ENCODE measurements at places on chromosomes 6 and 20.

DNA sequence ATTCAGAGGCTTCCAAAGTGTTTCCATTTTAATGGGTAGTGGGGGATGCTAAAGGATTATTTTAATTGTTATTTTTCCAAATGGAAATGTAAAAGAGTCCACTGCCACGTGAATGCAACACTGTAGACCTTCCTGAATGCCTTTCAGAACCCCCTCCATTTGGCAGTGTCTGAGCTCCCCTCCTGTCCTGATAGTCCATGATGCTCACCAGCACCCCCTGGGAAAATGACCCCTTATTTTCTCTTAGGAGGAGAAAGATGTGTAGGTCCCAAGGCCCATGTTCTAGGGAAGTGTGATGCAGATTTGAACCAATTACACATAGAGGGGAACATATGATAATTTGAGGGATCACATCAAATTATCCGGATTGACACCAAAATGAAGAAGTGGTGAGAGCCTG is 46.8 kb upstream of the SH3BGRL2 start:
- DNase-seq = no peak

DNA sequence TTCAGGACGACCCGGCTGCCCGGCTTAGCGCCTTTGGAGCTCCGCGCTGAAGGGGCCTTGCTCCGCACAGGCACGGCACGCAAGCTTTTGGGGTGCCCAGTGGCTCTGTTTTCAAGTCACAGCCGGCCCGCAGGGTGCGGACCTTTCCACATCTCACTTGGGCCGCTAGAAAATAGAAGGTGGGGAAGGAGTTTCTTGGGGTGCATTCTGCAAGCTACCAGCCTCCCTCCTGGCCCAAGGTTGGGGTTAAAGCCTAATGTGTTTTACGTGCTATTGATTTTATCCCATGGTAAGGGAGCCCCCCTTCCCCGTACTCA is 561 bp downstream of the KAT14 start:
- peak; percentile 11 for DNase-seq

DNA sequence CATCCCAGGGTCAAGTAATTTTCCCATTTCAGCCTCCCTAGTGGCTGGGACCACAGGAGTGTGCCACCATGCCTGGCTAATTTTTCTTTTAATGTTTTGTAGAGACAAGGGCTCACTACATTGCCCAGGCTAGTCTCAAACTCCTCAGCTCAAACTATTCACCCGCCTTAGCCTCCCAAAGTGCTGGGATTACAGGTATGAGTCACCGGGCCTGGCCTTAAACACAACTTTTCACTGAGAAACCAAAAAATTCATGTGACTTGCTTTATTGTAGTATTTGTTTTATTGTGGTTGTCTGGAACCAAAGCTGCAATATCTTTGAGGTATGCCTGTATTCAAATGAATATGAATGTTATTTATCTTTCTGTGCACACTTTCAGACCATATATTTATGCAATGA is 72.2 kb downstream of the RWDD2A start:
- DNase-seq = no peak

GRCh38 chr6:160254467-160255312 is 3.9 kb downstream of the SLC22A2 start:
- no peak for DNase-seq

DNA sequence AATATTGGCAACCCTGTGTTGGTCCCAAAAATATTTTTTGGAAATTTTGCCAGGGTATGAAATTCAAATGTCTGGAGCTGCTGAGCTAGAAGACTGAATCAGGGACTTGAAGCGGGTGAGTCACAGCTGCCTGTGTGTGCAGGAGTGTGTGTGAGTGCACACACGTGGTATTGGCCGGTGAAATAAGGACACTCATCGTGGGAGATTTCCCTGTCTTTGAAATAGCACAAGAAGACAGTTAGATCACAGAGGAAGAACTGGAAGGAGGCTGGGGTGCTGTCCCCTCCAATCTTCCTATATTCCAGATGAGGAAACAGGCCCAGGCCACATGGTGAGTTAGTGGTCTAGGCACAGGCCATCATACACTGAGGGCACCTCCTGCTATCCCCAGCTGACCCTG is 123.8 kb upstream of the MLN start:
- DNase-seq = no peak

DNA sequence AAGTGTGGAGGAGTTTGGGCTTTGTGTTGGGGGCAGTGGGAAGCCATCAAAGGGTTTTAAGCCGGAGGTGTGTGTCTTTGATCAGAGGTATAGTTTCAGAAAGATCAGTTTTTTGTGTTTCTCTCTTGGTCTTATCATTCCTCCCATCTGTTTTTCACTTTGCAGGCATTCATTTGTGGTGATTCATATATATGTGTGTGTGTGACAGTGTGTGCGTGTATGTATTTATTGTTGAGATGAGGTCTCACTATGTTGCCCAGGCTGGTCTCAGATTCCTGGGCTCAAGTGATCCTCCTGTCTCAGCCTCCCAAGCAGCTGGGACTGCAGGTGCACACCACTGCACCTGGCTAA is 11.1 kb upstream of the SERINC3 start:
- no peak for DNase-seq

- no peak for DNase-seq
These were observed 11.2 kb upstream of the GMNN start for GRCh38 chr6:24763578-24763977.

DNA sequence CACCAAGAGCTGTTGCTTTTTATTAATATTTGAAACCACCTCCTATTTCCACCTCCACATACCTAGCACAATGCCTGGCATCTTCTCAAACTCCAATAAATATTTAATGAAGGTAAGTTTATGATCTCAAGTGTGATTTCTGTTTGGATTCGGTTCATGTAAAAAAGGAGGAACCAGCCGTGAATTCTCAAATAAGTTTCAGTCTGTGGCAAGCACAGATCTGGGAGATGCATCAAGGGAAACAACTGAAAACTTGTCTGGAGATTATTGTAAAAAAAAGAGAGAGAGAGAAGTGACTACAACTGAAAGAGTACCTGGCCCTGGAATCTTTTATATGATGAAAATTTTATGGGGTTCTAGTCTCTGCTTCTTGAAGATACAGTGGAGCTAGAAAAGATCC is 52.8 kb upstream of the PNRC1 start:
- no peak for DNase-seq

DNA sequence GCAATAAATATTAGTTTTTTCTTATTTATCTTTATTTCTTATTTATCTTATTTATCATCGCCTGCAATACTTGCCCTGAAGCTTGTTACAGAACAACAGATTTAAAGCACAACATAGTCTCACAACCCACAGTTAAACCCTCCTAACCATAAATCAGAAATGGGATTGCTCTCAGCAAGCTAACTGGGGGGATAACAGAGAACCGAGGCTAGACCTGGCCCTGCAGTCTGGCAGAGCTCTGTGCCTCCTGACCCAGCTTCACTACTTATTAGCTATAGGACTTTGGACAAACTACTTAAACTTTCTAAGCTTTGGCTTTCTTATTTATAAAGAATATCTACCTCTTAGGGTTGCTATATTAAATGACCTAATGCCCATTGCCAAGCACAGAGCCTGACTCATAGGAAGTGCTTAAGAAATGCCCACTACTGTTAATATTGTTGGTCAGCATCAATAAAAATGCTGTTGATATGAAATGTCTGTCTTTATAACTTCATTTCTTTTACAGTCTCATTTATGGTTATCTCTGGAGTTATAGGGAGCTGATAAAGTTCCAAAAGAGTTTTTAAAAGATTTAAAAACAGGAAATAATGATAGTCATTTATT is 87.9 kb upstream of the BEND6 start:
- no peak for DNase-seq

- DNase-seq = no peak
These were observed 26.5 kb upstream of the ZFAND3 start for GRCh38 chr6:37793067-37793466.

GRCh38 chr20:32780278-32780677 is 18.1 kb downstream of the DNMT3B start:
- DNase-seq = no peak

GRCh38 chr6:133340557-133340956 is 99.4 kb downstream of the EYA4 start:
- DNase-seq = no peak

- no peak for DNase-seq
These were observed 374 bp upstream of the SERINC1 start for GRCh38 chr6:122472022-122472340.

DNA sequence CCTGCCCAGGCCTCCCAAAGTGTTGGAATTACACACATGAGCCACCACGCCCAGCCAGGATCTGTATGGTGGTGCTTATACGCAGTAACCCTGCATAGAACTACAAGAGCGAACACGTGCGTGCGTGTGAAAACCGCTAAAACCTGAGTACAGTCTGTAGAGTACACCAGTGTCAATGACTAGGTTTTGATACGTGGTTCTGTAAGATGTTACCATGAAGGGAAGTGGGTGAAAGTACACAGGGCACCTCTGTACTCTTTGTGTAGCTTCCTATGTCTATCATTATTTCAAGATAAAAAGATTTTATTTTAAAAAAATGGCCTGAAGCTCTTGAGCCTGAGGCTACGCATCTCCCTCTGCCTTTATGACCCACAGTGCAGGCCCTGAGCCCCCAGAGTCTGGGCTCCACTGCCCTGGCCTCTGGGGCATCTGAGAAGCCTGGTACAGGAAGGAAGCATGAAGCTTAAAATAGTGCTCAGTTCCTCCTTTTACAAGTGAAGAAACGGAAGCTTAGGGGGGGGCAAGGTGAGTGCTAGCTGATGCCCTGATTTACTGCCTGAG is 21.6 kb downstream of the LY86 start:
- DNase-seq = no peak

- no peak for DNase-seq
These were observed 3.9 kb upstream of the SDCBP2 start for GRCh38 chr20:1332749-1333300.

GRCh38 chr6:355373-356208 is 36.0 kb upstream of the IRF4 start:
- no peak for DNase-seq

- no peak for DNase-seq
These were observed 1.9 kb downstream of the TMEM30A start for GRCh38 chr6:75282706-75283105.

DNA sequence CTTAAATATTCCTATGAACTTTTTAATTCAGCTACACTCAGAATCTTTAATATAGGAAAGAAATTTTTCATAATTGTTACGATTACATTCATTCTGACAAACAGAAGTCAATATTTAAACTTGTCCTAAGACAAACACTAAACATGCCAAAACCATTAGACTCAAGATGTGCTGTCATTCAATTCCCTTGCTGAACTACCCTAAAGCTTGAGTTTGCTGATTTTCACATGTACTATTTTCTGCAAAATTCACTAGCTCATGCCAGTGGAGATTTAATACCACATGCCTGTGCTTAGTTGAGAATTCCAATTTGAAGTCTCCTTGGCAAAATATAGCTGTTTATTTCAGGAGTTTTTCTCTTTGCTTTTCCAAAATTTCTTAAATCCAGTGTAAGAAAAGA is 448.0 kb downstream of the COL12A1 start:
- no peak for DNase-seq

DNA sequence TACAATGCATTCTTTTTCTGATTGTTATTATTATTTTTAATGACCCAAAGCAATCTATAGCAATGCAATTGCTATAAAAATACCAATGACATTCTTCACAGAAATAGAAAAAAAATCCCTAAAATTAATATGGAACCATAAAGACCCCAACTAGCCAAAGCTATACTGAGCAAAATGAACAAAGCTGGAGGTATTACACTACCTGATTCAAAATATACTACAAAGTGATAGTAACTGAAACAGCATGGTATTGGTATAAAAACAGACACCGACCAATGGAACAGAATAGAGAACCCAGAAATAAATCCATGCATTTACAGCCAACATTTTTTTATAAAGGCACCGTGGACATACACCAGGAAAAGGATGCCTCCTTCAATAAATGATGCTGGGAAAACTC is 60.5 kb upstream of the EEF1A1 start:
- DNase-seq = no peak

GRCh38 chr6:78117966-78118365 is 465.1 kb downstream of the MEI4 start:
- no peak for DNase-seq

- no peak for DNase-seq
These were observed 23.6 kb upstream of the ZNF831 start for GRCh38 chr20:59139998-59140397.

GRCh38 chr20:58094698-58095097 is 133.8 kb downstream of the ANKRD60 start:
- DNase-seq = no peak

GRCh38 chr6:95143408-95144180 is 433.7 kb upstream of the MANEA start:
- DNase-seq = no peak

DNA sequence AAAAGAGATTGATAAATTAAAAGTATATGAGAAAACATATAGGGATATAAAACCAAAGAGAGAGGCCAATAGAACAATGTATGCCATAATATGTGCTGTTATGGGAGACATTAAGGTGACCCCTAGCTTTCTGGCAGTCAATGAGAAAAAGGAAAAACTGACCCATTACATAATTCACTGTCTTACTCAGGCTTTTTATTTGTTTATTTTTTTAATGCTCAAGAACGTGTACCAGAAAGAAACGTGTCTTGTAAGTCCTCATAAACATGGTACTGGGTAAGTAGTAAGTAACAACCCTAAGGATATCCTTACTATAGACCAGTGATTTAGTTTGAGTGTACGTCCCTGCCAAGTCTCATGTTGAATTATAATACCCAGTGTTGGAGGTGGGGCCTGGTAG is 160.8 kb upstream of the PHACTR1 start:
- no peak for DNase-seq

- no peak for DNase-seq
These were observed 204.1 kb downstream of the PTPRT start for GRCh38 chr20:42985628-42986027.

GRCh38 chr20:50982363-50982762 is 23.7 kb downstream of the MOCS3 start:
- no peak for DNase-seq

- no peak for DNase-seq
These were observed 30.1 kb downstream of the ARFGEF2 start for GRCh38 chr20:48951646-48952045.

GRCh38 chr6:39488255-39488879 is 165.9 kb upstream of the KCNK16 start:
- no peak for DNase-seq

- no peak for DNase-seq
These were observed 140.8 kb downstream of the SLC16A10 start for GRCh38 chr6:111228094-111228493.

DNA sequence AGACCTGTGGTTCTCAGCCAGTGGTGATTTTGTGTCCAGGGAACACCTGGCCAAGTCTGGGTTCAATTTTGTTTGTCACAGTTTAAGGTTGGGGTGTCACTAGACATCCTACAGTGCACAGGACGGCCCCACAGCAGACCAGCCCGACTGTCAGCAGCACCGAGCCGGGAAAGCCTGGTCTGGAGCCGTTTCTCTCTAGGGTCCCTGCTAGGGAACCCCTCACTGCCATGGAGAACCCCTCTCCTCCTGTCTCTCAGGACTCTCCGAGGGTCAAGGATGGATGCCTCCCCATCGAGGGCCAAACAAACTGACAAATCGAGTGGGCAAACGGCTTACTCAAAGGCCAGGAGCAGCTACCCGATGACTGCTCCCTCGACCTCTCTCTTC is 15.8 kb upstream of the STX16 start:
- no peak for DNase-seq
